ENCODE measurements at places on chromosomes 5 and 9. TPM values are rescaled to one million over a fixed set of nuclear protein-coding genes. Genes with fewer than 3 reads are reported as not detected.

CCNO gene
- total RNA-seq = not detected

FBN2 gene
- 0.36 TPM for total RNA-seq

DNA sequence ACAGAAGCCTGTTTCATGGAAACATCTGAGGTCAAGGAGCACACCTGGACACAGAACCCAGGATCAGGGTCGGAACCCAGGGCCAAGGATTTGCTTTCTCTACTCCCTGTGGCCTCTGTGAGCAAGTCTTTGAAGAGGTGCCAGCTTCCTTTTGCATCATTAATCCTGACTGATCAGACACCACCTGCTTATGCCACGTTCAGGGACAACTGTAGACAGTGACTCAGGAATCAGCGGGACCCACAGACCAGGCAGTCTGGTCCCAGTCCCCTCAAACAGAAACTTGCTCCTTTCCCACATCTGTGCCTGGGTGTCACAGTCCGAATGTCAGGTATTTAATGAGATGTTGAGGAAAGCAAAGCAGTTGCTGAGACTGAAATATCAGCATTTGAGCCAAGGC, 154.8 kb downstream of the SGCD start:
- no peak overlapping the region for H3K4me3 ChIP-seq
- H3K27me3 ChIP-seq = no peaks in the 10 kb centered on the region
- DNase-seq = no peak
- no peak overlapping the region for H3K27ac ChIP-seq

DNA sequence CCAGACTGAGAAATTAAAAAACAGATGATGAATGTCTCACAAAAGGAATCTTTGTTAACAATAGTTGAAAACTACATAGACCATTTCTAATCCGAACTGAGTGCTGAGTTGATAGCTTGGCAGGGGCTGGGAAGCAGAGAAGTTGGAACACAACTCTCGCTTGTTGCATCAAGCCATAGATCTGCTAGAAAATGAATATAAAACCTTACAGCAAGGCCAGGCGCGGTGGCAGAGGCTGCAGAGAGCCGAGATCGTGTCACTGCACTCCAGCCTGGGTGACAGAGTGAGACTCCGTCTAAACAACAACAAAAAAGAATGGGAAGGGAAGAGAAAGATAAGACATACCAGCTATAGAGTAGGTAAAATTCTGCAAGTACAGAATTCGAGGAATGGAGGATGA, 28.0 kb upstream of the SPZ1 start:
- no peaks in the 10 kb centered on the region for H3K36me3 ChIP-seq
- H3K4me1 ChIP-seq = peaks cover 6% of the 10 kb centered on the region
- no peaks in the 10 kb centered on the region for H3K27me3 ChIP-seq
- no peak overlapping the region for H3K27ac ChIP-seq
- H3K4me3 ChIP-seq = no peak overlapping the region
- DNase-seq = no peak

DNA sequence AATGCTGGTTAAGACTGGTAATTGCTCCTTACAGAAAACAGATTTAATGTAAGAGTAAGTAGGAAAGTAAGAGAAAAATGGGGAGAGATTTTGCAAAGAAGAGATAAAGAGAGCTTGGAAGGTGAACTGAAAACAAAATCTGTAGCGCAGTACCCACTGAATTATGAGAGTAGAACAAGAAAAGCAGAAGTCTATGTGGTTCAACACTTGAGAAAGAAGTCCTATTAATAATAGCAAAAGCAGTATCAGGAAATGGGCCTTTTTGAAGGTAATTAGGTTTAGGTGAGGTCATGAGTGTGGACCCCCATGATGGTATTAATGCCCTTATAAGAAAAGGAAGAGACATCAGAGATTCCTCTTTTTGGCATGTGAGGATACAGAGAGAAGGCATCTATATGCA, 460.6 kb downstream of the CETN3 start:
- H3K4me3 ChIP-seq = no peak overlapping the region
- H3K4me1 ChIP-seq = no peaks in the 10 kb centered on the region
- DNase-seq = no peak
- H3K27ac ChIP-seq = no peak overlapping the region

DNA sequence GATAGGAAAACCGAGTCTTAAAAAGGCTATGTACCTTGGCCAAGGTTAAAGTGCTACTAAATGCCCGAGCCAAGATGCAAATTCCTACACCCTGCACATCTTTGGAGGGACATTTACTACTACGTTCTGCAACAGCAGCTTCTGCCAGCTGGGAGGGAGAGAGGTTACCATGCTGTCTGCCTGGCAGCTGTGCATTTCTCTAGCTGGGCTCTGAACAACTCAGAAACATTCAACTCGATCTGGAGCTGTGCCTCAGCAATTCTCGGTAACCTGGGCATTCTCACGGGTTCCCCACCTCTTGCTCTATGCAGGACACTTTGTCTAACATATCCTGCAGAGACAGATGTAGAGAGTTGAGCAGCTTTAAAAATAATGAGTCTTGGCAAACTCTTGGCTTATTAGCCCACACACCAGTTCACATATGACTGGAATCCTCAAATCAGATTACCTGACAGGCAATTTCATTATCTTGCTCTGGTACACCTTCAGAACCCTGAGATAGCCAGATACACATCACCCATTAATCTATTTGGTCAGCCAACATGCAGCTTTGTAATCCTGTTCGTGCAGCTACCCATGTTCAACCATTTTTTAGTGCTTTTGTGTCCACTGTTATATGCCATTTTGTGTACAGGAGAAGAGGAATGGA, 115.8 kb downstream of the EFNA5 start:
- no peak overlapping the region for H3K27ac ChIP-seq
- no peaks in the 10 kb centered on the region for H3K36me3 ChIP-seq
- no peaks in the 10 kb centered on the region for H3K27me3 ChIP-seq
- H3K4me3 ChIP-seq = no peak overlapping the region
- H3K4me1 ChIP-seq = no peaks in the 10 kb centered on the region
- no peak for DNase-seq

DNA sequence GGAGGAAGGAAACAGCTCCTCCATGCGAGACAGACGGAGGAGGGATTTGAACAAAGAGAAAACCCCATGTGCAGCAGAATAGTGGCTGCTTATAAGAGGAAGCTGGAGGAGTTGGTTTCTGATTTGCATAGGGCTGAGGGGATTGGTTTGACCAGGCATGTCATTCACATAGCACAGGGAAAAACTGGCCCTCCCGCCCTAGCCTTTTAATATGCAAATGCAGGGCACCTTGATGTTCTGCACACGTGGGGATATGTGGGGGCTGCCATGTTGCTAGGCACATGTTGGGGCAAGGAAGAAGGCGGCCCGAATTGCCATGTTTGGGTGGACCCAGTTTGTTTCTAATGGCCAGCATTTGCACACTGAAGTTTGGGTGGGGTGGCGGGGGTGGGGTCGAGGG, 42.2 kb downstream of the OSMR start:
- H3K27me3 ChIP-seq = no peaks in the 10 kb centered on the region
- DNase-seq = no peak
- H3K4me3 ChIP-seq = no peak overlapping the region
- H3K27ac ChIP-seq = no peak overlapping the region
- H3K4me1 ChIP-seq = no peaks in the 10 kb centered on the region

DNA sequence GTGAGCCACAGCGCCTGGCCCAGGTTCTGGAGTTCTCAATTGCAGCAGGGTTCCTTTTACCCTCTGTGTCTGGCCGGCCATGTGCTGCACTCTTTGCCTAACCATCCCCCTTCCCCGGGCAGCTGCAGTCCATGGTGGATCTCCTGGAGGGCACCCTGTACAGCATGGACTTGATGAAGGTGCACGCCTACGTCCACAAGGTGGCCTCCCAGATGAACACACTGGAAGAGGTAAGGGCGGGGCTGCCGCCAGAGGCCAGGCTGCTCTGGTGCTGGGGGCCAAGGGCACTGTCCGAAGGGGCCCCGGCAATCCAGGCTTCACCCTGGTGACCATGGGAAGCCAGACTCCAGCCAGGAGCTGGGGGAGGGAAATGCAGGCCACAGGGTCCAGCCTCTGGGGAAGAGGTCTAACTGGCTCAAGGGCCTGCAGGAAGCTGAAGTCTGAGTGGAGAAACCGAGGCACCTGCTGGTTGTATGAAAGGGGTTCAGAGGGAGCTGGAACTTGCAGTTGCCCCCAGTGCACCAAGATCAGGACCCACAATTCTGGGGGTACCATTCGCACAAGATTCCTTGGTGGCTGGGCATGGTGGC, 18.1 kb downstream of the OLFML2A start:
- H3K27ac ChIP-seq = peak overlapping the region; percentile 29
- DNase-seq = no peak
- no peaks in the 10 kb centered on the region for H3K4me1 ChIP-seq
- H3K4me3 ChIP-seq = no peak overlapping the region
- no peaks in the 10 kb centered on the region for H3K27me3 ChIP-seq

- peak; percentile 21 for DNase-seq
- H3K27ac ChIP-seq = no peak overlapping the region
- H3K4me1 ChIP-seq = peaks cover 19% of the 10 kb centered on the region
- no peaks in the 10 kb centered on the region for H3K36me3 ChIP-seq
Observed at GRCh38 chr9:135073081-135073740, 14.3 kb upstream of the OLFM1 start.

Measured in sigmoid colon (tissue), 7 donors.